ENCODE measurements at places on chromosomes 6 and 20.

DNA sequence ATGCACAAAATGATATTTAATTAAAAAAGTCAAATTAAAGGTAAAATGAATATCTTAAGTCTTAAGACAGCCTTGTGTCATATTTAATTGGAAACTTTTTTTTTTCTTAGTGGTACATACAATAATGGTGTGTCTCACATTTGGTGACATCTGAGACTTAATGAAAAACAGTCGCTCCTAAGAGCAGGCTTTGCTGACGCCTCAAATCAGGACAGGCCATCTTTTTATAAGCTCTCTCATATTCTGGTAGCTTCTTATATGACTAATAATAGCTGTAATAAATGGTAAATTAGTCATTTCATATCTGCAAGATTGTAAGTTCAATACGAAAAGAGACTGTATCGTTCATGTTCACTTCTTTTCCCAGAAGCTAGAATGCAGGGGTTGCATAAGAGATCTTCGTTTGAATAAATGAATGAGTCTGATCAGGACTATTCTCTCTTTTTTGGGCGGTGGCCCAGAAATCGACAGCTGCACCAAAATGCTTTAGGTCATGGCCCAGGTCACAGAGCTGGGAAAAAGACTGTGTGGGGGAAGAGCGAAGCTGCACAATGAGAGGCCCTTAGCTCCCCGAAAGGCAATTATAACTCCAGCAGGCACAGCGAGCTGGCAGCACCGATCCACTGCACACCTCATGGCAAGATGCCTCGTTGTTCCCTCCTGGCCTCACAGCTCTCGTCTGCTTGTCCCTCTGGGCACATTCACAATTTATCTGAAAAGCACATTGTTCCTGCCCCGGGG, 69.4 kb downstream of the NRN1 start:
- DNase-seq = no peak

GRCh38 chr6:133241086-133241900, at the start of gene EYA4:
TSS of gene EYA4 (plus strand) at chr6:133241357. CDS start at chr6:133274781, 33,424 bp downstream.
- DNase-seq = no peak

- DNase-seq = no peak
Observed at GRCh38 chr6:127023001-127023778, 95.3 kb upstream of the RSPO3 start.

GRCh38 chr6:150069706-150070105, 785 bp upstream of the ULBP3 start:
- DNase-seq = no peak

DNA sequence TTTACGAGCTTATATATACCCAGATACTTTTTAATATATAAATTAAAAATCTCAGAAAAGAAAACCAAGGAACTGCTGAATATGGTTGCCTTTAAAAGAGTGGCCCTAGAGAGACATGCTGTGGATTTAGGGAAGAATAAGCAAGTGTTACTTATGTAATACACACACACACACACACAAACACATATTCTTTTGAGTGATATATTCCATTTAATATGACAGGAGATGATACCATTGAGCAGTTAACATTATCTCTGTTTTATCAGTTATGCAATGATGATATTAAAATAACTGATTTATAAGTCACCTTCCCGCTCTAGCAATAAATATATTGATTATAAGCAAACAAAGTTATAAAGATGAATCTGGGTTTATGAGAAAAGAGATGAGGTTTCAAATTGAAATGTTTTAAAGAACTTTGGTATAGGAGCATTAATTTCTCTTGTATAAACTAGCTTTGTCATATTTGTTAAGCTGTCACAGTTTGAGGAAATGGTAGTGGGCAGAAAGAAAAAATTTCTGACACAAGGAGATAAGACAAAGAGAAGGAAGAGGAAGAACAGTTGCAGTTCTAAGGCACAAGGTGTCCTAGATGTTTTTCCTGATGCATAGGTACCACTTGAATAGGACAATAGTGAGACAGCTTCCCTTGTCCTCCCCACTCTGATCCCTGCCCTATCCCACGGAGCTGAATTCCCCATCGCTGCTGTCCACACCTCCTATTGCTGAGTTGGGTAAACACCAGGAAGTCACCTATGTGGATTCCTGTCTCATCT, 26.4 kb downstream of the GPX5 start:
- no peak for DNase-seq

GRCh38 chr20:50427719-50428083, 82.5 kb upstream of the PTPN1 start:
- no peak for DNase-seq

GRCh38 chr6:73613806-73614536, 39.8 kb downstream of the SLC17A5 start:
- DNase-seq = no peak

GRCh38 chr6:28632326-28632851, 106.7 kb downstream of the GPX5 start:
- no peak for DNase-seq

GRCh38 chr6:145453376-145453775, 281.9 kb downstream of the EPM2A start:
- no peak for DNase-seq

GRCh38 chr20:57440678-57441509, 49.7 kb downstream of the RBM38 start:
- DNase-seq = no peak

- no peak for DNase-seq
Observed at GRCh38 chr6:143236151-143236798, 175.6 kb downstream of the AIG1 start.

GRCh38 chr20:25437153-25437581, 29.7 kb downstream of the GINS1 start:
- DNase-seq = no peak

DNA sequence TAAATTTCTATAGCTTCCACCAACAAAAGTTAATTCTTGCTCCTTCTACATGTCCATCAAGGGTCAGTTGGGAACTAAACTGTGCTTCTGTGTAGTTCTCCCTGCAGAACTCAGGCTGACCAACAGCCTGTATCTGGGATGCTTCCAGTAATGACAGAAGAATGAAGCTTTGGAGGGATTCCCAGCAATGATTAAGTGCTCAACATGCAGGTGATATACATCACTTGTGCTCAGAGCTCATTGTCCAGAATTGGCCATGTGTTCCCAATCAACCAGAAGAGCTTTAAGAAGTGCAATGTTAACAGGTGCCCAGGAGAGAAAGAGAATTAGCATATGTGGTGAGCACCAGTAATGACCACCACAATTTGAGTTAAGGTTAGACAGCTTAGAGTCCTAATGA, 37.4 kb upstream of the SNRPB2 start:
- no peak for DNase-seq

DNA sequence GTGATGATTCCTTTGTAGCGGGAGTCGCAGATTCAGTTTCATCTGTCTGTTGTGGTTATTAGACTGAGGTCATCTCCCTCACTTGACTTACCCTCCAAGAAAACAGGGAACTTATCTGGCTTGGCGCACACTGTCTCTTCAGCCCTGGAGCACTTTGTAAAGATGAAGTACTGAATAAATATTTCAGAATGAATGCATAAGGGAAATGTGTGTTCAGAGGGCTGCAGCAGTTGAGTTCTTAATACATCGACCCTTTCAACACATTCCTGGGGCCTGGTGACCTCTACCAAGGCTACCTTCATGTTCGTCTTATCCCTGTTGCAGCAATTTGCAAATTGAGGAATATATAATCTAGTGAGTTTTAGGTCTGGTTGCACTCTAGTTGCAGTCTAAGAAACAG, 652.5 kb upstream of the AGPAT4 start:
- DNase-seq = no peak

DNA sequence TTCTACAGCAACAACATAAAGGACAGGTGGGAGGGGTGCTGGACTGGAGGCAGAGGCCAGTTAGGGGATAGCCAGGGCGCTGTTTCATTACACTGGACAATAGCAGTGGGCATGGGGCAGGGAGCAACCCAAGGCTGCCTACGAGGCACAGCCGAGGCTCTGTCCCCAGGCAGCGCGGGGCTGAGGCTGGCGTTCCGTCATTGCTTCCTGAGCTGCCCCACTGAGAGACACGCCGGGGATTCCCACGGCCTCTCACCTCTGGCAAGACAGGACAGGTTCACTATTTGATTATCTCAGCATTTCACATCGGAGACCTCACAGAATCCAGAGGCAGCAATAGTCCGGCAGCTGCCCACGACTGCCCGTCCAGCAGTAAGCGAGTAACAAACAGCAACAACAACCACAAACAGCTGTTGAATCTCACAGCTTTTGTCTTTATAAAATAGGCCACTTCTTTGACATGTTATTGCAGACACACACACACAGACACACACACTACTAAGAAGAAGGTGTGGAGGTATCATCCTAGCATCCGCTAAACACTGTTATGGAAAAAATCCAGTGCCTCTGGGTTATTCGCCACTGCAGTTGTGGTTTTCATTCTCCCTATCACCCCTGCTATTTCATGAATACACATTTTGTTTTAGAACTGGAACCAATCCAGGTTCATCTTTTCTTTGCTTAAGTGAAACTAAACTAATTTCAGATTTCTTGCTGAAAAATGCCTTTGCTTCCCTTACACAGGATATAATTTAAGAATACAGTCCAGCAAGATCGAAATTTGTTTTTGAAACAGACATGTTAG, 19.5 kb downstream of the KIF25 start:
- no peak for DNase-seq

DNA sequence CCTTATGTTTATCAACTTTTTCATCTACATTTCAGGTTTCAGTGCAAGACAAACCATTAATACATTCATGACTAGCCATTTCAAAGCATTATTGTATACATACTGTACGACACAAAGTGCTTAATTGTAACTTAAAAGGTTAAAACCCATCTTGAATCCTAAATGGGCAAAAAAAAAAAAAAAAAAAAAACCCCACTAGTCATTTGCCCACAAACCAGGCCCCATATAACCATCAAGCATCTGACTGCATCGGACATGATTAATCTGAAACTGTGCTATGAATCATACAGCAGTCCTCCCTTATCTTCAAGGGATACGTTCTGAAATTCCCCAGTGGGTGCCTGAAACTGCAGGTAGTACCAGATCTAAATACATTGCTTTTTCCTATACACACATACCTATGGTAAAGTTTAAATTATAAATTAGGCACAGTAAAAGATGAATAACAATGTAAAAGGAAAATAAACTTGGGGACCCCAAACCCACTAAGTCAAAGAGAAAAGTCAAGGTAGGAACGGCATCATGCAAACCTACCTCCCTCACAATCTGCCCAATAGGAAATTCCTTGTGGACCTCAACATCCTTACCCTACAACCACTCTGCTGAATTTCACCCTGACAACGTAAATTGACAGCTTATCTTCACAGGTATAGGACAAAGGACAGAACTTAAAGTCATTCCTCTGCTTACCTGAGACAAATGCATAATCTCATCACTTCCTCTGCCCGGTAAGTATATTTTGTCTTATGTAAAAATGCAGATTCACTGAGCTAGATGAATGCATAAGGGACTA, 14.3 kb downstream of the B4GALT5 start:
- DNase-seq = no peak

GRCh38 chr6:11798096-11798495, 19.5 kb upstream of the ADTRP start:
- DNase-seq = no peak

GRCh38 chr20:63572788-63573646, 1.0 kb downstream of the HELZ2 start:
- no peak for DNase-seq

DNA sequence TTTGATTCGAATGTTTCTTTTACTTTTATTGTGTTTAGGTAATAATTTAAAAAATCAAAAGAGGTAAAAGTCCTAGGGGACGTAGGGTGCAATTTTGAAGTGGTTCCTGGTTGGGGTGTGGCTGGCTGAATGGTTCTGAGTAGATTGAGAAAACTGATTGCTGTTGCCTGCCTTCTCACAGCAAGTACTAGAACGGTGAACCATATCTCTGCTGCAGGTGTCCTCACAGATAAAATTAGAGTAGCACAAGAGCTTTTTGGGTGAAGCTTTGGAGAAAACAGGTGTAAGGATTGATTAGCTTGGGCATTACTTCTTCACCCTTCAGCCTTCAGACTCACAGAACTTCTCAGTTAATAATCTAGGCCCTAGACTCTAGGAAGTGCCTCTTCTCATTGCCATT, 19.8 kb upstream of the GJA10 start:
- no peak for DNase-seq

DNA sequence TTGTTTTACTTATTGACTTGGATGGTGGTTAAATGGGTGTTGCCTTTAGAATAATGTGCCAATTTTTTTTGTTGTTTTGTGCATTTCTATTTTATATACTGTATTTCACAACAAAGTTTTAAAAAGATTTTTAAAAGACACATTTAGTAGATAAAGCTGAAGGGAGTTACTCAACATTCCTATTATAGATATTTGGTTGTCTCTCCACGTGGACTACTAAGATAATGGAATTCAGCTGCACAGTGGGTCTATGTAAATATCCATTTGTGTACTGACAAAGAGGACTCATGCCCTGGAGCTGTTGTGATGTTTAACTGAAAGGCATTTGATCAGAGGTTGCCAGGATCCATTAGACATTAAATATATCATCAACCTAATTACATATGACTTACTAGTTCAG, 23.2 kb upstream of the FAM135A start:
- DNase-seq = no peak

DNA sequence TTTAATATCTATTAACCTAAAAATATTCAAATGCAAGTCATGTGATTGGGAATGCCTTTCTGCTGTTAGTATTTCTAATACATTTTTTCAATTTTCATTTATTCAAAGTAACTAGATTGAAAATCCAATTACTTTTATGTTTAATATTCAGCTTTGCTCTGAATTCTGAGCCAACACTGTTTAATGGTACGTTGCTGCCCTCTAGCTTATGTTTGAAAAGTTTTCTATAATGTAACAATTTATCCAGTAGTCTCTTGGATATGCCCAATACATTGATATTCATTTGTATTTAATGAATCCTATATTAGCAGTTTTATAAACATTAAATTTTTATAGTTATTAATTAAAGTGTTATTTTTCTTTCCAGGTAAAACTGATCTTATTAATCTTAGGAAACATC, 47.4 kb downstream of the LGSN start:
- DNase-seq = no peak

GRCh38 chr6:112590326-112590725, 243.2 kb downstream of the RFPL4B start:
- DNase-seq = no peak

DNA sequence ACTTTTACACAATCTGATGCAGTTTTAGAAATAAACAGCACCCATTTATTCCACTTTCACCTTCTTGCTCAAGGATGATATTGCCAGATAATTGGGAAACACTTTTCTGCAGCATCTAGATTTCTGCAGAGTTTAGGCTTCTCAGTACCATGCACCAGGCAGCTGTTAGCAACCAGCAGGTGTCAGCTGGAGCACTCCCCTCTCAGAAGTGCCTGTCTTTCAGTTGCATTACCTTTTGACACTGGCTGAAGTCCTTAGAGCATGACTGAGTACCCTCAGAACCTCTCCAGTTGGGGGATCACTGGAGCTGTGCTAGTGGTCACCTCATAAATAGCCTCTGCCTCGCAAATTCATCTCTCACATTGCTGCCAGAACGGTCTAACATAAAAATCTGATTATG, 91.2 kb downstream of the DNAH8 start:
- DNase-seq = no peak

DNA sequence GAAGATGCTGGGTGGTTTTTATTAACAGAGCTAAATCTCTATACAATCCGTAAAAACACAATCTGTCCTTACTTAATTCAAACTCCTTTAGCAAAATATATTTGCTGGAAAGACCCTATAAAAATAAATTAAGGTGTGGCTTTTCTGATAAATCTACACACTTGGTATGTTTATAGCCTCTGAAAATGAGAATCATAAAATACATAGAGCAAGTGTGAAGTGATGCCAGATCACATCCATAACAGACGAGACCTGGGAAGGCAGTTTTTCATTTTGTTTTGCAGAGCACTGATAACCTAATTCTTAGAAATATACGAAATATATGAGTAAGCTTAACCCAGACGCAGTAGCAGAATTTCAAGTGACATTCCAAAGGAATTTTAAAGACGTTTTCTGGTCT, 10.4 kb upstream of the DDO start:
- DNase-seq = no peak

GRCh38 chr6:53011979-53012378, 16.9 kb upstream of the GSTA4 start:
- no peak for DNase-seq
